Stimulated activated naive CD8-positive, alpha-beta T cell treated with anti-CD3 and anti-CD28 coated beads, Interleukin-15, amount 100 ng/mL, for 72 hours (primary cell): ENCODE measurements at places on chromosomes 7 and 10.

DNA sequence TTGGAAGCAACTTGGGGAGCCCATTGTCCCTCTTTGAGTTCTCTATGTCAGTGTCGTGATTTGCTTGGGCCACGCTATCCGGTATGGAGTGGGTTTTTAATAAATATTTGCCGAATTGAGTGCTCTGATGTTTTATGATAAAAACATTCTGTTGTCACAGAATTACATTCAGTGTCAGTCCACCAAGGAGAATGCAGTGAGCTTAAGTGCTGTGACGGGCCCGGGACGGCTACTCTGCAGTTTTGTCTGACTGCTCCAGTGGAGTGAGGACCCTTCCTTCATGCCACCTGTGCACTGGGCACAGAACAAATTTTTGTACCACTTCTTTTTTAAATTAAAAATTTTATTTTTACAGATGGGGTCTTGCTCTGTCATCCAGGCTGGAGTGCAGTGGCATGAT, 76.0 kb downstream of the CARD11 start:
- no peak for DNase-seq

GRCh38 chr7:4144811-4145510, 537.1 kb upstream of the FOXK1 start:
- DNase-seq = no peak

GRCh38 chr10:64497306-64497705, 976.1 kb downstream of the REEP3 start:
- DNase-seq = no peak

- DNase-seq = no peak
These were observed 20.0 kb downstream of the PDSS1 start for GRCh38 chr10:26717476-26717875.

GRCh38 chr10:58164517-58164916, 103.2 kb downstream of the IPMK start:
- DNase-seq = no peak

- DNase-seq = no peak
These were observed 46.3 kb upstream of the HBP1 start for GRCh38 chr7:107122486-107122911.

DNA sequence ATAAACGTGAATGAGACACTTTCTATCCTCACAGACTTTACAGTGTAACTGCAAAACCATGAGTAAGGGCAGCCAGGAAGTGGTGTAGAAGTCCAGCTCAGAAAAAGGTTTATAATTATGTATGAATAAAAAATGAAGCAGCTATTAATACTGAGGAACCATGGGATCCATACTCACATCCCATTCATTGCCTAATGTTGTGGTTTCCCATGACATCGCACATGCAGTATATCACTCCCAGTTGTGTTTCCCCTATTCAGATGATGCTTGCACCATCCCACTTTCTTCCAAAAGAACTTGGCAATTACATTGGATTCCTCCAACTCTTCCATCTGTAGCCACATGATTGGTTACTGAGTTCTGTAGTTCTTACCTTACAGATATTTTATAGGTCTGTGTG, 74.5 kb upstream of the SEMA3D start:
- DNase-seq = no peak

DNA sequence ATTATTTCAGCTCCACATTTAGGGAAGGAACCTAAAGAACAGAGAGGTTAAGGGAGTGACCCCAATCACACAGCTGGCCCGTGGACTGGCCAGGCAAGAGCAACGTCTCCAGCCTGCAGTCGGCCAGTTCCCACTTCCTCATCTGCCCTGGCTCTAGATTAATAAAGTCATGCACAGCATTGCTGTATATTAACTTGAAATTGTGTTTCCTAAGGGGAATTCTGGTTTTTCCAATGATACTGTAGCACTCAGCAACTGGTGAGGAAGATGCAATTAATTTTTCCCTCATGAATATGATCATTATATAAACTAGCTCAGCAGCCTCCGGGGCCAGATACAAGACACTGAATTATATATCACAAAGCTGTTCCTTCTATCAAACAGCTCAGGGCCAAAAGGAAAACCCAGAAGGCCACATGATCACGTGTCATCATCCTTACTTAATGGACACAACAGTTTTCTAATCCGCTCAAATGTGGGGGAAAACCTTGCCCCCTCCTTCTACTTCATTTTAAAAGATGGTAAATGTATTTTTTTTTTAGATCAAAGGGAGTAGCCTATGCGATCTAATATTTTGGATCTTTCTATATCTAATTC, 295.3 kb upstream of the PRKCQ start:
- DNase-seq = no peak

- DNase-seq = no peak
These were observed 17.2 kb upstream of the MYH16 start for GRCh38 chr7:99255463-99255862.

GRCh38 chr7:152760854-152761748, 1.5 kb downstream of the ACTR3B start:
- no peak for DNase-seq

- no peak for DNase-seq
These were observed 309.1 kb downstream of the LRMDA start for GRCh38 chr10:75740541-75740940.

DNA sequence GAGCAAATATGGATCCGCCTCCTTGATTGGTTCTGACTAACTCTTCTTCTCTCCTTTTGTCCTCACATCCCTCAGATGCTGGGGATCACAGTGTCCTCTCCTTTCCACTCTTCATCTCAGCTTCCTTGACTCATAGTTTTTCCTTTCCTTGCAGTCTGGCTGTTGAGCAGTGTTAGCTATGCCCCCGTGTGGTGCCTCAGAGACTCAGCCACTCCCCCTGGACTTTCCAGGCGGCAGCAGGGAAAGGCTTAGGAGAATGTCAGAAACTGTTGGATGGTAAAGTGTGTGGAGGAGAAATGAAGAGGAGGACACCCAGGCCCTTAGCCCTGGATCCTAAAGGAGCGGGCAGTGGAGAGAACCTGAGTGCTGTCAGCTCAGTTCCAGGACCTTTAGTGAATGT, 267.5 kb downstream of the CELF2 start:
- no peak for DNase-seq
